ENCODE measurements at places on chromosomes 5 and 9. TPM values are rescaled to one million over a fixed set of nuclear protein-coding genes. Genes with fewer than 3 reads are reported as not detected.

MATR3 gene
- total RNA-seq: 588 TPM

SAXO1 gene
- not detected for total RNA-seq

CDKN2A gene
- total RNA-seq: 128 TPM

SOHLH1 gene
- total RNA-seq: 2.4 TPM

Data from SJCRH30 (cell line).